ENCODE measurements at places on chromosomes 6 and 20. TPM values are rescaled to one million over a fixed set of nuclear protein-coding genes. Genes with fewer than 3 reads are reported as not detected.

Gene OR2J3
- not detected for polyA plus RNA-seq

Gene SNAI1
- polyA plus RNA-seq = 15.7 TPM

Gene GRM1
- polyA plus RNA-seq = not detected

Gene ID4
- 29.1 TPM for polyA plus RNA-seq

Gene PGC
- polyA plus RNA-seq = not detected

Gene CASP8AP2
- polyA plus RNA-seq = 16.5 TPM

Gene PDE7B
- 3.1 TPM for polyA plus RNA-seq

DNA sequence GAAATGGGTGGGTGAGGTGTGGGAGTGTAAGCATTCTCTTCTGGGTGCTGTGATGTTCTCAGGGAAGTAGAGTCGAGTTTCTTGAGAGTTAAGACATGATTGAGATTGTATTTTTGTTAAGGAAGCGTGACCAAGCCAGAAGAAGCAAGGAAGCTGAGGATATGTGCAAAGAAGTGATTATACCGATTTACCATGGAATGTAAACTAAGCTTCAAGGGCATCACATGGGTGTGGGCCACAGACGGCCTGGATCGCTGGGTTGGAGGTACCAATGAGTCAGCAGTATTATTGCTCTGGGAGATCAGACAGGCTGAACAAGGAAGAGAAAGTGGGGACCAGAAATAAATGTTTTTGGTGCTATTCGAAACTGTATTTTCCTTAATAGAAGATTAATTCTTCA, 184.1 kb upstream of the GMDS start:
- peak; percentile 57 for DNase-seq

GRCh38 chr6:52576392-52577021, 353 bp downstream of the TRAM2 start:
- DNase-seq = peak; percentile 91

DNA sequence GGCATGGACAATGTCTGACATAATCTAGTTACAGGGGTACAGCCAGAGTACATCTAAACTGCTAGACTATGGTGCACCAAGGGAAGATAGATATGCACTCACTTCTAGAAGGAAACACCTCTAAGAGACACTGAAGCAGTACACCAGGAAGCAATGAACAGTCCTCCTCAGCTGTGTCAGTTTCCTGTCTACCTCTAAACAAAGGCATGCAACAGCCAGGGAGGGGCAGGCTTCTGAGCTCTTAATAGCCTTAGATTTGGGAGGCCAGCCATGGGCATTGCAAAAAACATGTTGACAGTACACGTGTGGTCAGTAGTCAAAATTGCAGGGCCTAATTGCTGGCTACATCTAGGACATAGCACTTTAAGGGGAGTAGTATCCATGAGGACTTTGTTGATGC, 21.4 kb downstream of the CRYBG1 start:
- peak; percentile 36 for DNase-seq

DNA sequence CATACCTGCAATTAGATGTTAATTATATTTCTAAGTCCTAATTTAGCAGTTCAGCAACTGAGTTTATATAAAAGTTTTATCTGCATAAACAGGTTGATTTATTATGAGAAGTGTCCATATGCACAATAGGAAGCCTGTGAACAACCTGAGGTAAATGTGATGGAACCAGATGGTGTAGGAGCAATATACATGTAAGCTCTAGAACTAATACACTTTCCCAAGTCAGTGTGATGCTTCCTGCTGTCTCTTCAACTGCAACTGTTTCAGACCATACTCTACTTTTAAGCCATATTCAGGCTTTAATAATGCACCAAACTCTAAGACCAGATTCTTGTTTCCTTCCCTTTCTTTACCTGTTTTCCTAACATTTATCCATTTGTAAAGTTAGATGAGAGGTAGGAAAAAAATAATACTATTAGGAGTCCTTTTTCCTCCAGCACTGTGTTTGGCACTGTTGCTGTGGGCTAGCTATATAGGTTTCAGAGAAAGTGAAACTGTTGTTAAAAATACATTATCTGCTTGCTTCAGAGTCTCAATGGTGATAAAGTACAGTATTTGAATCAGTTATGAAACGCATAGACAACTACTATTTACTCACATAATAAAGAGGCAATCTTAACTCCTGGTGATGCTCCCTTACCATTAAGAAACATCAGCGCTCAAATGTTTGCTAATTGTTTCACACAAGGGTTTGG, 1009.3 kb downstream of the GRIK2 start:
- DNase-seq = no peak

GRCh38 chr20:46774236-46774635, 64.8 kb downstream of the SLC2A10 start:
- DNase-seq = no peak

GRCh38 chr20:44409132-44409600, 53.7 kb downstream of the HNF4A start:
- peak; percentile 91 for DNase-seq

- DNase-seq = no peak
Measured at GRCh38 chr6:124040655-124041054, 237.0 kb downstream of the NKAIN2 start.

DNA sequence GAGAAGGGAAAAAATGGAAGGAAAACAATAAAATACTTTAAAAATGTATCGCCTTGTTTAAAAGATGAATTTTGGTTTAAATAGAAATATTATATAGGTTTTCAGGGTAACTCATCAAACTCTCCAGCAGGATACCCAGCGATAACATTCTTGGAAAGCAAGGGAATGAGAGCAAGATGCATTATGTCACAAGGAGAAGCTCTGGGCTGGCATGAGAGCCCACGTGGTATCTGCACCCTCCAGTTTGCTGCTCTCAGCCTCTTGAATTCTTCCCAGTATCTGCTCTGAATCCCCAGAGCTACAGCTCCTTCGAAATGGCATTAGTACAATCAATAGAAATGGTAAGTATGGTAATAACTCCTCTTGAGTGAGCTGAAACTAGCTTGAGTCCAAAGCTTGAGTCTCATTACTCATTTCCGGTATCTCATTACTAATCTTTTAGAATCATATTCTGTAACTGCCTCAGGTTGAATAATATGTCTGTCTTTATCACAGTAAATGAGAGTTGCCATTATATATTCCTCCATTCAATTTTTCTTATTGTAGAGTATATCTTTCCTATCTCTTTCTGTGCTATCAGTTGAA, 4.9 kb upstream of the TMEM242 start:
- peak; percentile 66 for DNase-seq

GRCh38 chr6:39143238-39143930, 28.4 kb upstream of the SAYSD1 start:
- no peak for DNase-seq

DNA sequence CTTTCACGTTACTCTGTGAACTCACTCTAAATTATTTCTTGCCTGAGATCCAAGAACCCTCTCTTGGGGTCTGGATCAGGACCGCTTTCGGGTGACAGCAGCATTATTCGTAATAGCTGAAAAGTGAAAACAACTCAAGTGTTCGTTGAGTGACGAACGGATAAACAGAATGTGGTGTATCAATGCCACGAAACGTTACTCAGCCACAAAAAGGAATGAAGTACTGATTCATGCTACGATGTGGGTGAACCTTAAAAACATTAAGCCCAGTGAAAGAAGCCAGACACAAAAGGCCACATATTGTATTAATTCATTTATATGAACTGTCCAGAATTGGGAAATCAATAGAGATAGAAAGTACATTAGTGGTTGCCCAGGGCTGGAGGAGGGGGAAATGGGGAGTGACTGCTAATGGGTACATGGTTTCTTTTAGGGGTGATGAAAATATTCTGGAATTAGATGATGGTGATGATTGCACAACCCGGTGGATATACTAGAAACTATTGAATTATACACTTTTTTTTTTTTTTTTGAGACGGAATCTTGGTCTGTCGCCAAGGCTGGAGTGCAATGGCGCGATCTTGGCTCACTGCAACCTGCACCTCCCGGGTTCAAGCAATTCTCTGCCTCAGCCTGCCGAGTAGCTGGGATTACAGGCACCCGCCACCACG, 8.4 kb downstream of the PTGIS start:
- peak; percentile 96 for DNase-seq

GRCh38 chr6:28711788-28712341, 186.2 kb downstream of the GPX5 start:
- no peak for DNase-seq

DNA sequence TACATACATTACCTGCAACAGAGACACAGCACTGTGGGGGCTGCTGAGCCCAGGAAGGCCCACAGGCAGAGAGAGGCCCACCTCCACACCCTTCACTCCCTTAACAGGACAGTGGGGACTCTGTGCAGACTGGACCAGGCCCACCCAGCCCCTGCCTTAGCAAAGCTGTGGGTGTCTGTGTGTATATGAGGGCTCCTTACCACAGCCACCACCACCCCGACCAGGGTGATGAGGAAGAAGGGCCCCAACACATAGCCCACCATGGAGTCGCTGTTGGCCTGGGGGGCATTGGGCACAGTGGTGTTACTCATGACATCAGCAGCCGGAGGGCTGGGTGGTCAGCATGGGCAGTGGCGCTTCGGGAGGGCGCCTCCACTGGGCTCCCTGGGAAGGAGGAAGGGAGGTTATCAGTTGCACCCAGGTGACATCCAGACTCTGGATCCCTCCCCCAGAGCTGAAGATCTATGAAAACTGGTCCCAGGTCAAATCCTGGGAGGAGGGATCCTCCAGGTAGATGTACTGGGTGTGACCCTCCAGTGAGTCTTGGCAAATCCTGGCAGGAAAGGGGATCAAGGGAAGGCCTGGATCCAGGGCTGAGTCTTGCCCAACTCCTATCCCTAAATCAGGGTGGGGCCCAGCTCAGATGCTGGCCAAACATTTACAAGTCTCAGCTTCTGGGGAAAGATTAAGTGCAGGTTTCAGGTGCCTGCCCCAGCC, 1.2 kb downstream of the SMIM29 start:
- peak; percentile 39 for DNase-seq

- peak; percentile 96 for DNase-seq
Measured at GRCh38 chr6:169250660-169251059, 3.0 kb downstream of the THBS2 start.

DNA sequence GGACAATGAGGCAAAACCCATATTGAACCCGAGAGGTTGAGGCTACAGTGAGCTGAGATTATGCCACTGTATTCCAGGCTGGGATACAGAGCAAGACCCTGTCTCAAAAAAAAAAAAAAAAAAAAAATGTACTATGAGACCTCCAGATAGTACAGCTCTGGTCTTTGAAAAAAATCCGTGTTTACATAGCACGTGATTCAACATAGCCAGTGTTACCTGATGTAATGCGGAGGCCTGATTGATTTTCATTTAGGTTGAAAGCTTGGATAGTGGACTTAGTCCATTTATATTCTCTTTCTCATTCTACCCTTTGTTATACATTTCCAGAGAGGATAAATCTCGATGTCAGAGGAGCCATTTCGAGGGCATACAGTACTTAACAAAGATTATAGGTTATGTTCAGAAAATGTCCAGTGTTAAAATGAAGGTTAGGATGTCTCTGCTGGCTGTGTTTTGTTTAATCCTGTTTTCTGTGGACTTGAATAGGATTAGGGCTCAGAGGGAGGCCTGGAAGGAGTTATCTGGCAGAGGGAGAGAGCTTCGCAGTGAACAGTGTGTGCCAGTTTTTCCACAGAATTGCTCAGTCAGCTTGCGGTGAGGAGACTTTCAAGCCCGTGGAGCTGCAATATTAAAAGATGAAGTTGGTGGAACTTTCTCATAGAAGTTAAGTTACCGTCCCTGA, 33.9 kb upstream of the BCLAF1 start:
- peak; percentile 36 for DNase-seq

- DNase-seq = peak; percentile 12
Measured at GRCh38 chr6:80179695-80180094, 73.2 kb downstream of the BCKDHB start.

DNA sequence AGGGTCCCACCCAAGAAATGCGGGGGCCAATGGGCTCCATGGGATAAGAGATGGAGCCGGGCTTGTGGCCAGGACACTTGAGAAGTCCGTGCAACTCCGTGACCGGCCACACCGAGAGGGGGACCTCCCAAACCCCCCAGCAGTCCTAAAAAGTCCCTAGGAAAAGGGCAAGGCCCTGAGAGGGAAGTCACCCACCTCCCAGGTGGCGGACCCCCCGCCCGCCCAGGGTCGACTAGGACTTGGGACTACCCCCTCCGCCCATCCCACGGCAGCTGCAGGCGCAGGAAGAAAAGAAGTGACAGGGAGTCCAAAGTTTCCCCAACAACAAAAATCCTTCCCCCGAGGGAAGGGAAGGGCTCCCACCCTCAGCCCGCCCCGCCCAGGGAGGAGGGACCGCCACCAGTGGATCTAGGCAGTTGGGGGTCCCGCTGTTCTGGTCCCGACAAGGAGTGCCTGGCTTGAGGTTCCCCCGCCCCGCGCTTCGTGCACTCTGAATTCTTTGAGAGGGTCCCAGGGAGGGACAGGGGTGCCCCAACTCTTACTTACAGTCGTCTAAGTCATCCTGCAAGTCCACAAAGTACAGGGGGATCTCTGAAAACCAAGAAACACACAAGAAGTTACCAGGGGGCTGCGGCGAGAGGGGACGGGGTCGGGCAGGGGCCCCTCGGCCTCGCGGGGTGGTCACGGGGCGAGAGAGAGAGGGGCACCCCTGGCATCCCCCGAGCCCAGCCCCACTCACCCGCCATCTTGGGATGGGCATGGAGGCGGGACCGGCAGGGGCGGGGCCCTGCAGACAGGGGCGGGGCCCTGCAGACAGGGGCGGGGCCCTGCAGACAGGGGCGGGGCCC, 611 bp upstream of the RAB22A start:
- DNase-seq = peak; percentile 52

DNA sequence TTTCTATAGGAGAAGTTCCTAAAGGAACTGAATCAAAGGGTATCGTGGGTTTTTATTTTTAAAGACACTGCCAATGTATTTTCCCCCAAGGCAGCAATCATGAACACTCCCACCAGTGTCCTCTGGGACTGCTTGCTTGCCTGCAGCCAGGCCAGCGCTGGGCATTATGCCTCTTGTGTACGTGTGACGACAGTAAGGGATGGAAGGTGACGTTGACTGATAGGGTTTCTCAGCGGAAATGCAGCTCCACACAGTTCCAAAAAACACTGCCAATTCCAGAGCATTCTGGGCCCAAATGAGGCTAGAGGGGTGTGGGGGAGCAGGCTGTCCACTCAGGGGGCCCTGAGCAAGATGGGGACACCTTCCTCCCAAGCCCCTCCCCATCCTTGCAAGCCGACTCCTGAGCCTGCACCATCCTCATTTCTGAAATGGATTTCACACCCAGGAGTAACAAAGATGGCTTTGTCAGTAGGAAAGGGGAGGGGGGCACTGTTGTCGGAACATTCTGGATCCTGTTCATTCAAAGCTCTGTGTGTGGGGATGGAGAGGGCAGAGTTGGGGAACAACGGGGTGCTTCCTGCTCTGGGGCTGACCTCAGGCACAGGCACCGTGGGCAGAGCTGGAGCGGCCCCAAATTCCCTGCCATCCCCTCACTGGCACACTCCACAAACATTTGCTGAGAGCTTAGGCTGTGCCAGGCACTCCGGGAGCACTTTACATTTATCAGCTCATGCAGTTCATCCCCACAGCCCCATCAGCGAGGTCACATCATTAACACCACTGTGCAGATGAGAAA, 20.0 kb downstream of the PREX1 start:
- DNase-seq = no peak

GRCh38 chr6:85449818-85450759, at the start of gene NT5E:
Gene NT5E (plus strand): TSS chr6:85450083. CDS start chr6:85450140, 57 bp downstream.
- peak; percentile 90 for DNase-seq

Measured in GM23248 (cell line).